ENCODE measurements at places on chromosomes 16 and 17.
A peak's percentile ranks its signal among the peaks of the same experiment; 100 is the strongest.

- no peak for DNase-seq
Observed at GRCh38 chr16:86883583-86884389, 305.4 kb downstream of the FOXL1 start.

DNA sequence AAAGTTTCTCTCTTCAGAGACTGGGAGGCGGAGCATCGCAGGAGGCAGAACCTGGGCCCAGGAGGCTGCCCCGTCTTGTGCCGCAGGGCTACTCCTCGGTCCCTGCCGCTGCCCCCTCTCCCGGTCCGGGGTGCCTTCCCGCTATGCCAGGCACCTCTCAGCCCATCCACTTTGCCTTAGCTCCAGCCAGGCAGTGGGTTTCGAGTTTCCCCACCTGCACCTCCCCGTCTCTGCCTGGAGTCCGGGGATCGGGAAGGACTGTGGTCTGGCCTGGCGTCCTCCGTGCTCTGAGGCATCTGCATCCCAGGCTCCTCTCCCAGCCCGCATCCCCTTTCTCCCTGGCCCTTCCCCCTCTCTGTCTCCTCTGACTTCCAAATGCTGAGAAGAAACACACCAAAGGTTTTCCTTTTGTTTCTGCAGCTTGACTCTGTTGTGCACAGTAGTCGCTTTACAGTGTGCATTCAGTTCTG, 26.8 kb upstream of the PIK3R6 start:
- DNase-seq, result no peak

- DNase-seq, result no peak
Observed at GRCh38 chr16:17412221-17412620, 58.5 kb downstream of the XYLT1 start.

- DNase-seq, result no peak
Observed at GRCh38 chr16:50834701-50835100, 92.8 kb downstream of the CYLD start.

- no peak for DNase-seq
Observed at GRCh38 chr17:55728833-55729232, 6.2 kb upstream of the TMEM100 start.

GRCh38 chr16:49000594-49000993, 281.0 kb downstream of the CBLN1 start:
- DNase-seq, result no peak

GRCh38 chr17:50117202-50118051, 12.5 kb downstream of the SAMD14 start:
- peak; percentile 71 for DNase-seq

DNA sequence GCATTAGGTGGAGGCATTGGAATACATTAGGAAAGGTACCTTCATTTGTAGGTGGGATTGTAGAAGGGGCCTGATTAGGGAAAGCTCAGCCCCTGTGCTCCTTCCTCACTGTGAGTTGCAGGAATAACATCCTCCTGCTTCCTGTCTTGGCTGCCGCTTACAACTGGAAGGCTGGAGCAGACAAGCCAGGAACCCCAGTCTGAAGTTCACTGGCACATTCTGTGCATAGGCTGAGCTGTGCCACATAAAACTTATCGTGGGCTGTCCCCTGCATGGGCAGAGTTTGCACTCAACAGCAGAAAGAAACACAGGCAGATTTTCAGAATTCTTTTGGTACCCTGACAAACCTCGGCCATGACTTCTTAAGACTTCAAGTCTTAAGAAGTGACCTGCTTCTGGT, 200.1 kb downstream of the SALL1 start:
- no peak for DNase-seq

DNA sequence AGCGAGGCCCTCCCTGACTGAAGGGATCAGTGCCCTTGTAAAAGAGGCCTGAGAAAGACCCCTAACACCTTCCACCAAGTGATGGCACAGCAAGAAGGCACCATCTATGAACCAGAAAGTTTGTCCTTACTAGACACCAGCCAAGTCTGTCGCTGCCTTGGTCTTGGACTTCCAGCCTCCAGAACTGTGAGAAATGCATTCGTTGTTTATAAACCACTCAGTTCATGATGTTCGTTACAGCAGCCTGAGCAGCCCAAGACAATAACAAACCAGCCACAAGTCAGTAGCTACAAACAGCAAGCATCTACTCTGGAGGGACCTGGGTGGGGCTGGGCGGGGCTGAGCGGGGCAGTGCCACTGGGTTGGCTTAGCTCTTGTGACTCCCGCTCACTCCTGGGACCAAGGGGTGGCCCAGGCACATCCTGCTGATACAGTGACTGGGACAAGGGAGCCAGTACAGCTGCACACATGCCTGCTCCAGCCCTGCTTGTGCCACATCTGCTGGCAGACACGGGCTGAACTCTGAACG, 234.9 kb downstream of the IRF8 start:
- DNase-seq, result no peak

- peak; percentile 73 for DNase-seq
Observed at GRCh38 chr17:76385892-76386786, 1.7 kb downstream of the SPHK1 start.

GRCh38 chr17:34249061-34249460, 6.0 kb upstream of the CCL2 start:
- no peak for DNase-seq

- no peak for DNase-seq
Observed at GRCh38 chr17:64739316-64740058, 77.4 kb upstream of the SMURF2 start.

DNA sequence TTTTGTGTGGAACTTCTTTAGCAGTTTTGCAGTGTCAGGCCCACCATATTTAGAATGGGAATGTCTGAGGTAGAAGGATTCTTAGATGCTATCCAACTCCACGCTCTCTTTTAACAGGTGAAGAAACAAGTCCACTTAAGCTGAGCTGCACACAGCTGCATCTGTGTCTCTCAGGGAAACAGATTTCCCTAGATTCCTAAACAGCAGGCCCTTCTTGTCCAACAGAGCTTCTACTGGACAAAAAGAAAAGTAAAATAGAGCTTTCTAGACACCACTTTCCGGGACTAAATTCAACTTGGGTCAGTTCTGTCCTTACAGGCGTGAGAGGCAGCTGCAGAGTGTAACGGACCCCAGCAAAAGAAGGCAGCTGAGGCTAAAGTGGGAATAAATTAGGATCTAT, 51.7 kb downstream of the SNX11 start:
- no peak for DNase-seq

DNA sequence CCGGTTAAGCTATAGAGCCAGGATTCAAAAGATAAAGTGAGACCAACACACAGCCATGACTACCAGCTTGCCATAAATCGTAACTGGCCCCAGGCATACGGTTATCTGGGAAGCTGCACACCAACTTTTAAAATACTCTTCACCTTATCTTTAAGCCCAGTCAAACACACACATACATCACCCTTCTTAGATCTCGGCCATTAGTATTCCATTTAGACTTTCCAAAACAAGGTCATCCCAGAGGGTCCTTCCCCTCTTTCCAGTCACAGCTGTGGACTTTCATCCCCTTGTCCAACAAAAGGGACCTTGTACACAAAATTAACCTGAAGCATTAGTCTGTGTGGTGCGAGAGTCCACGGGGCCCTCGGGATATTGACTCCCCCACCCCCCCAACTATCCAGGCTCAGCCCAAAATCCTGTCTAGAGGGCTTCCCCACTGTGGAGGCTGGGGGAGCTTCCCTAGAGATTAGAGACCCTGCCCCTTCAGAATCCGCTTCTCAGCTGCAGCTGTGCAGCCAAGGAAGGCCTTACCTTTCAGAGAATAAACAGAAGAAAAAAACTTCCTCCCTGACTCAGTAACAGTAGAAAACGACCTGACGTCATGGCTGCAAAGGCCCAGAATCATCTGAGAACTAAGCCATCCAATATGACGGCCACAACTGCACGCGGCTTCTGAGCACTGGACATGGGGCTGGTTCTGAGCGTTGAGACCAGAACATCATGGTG, 9.9 kb downstream of the ZFHX3 start:
- DNase-seq, result no peak

GRCh38 chr17:28888832-28889231, 8.7 kb downstream of the FLOT2 start:
- DNase-seq, result no peak

GRCh38 chr16:29675811-29676643, 3.0 kb upstream of the QPRT start:
- DNase-seq, result no peak

- DNase-seq, result no peak
Observed at GRCh38 chr17:40820228-40820838, 2.1 kb downstream of the KRT10 start.

DNA sequence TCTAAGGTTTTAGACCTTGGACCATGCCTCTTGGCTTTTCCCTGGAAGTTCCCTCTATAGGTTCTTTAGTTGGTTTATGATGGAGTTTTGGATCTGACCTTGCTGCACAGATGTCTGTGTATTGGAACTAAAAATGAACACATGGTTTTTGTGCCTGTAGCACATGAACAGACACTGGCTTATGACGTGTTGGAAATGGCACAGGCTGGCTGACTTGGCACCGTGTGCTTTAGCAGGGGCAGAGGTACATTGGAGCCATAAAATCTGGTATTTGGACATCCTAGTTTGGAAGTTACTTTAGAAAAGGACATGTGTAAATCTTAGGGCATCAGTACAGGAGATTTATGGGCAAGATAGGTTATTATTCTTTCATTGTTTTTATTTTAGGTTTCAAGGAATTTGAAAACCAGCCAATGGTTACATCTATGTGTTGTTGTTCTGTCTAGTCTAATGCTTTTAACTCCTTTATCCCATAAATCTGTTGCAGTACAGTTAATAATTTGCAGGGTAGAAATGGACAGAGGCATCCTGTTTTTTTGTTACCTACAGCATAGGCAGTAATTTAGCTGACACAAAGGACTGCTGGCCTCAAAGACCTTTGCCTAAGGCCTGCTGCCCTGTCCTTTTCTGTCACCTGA, 6.0 kb downstream of the SOCS7 start:
- DNase-seq, result no peak

GRCh38 chr17:72123530-72124437, 3.0 kb downstream of the SOX9 start:
- no peak for DNase-seq

DNA sequence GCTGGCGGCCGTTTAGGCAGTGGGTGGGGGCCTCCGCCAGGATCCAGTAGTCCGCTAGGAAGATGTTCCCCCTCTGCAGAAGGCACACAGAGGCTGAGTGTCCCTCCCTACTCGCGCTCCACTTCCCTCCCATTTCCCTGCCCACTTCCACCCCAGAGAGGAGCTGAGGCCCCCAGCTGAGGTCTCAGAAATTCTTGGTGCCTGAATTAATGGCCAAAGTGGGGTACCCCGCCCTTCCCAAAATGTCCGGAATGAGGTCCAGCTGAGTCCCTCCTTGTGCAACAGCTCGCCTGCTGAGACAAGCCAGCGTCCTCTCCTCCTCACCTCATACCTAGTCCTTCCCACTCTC, 7.9 kb downstream of the ALOXE3 start:
- DNase-seq, result no peak

DNA sequence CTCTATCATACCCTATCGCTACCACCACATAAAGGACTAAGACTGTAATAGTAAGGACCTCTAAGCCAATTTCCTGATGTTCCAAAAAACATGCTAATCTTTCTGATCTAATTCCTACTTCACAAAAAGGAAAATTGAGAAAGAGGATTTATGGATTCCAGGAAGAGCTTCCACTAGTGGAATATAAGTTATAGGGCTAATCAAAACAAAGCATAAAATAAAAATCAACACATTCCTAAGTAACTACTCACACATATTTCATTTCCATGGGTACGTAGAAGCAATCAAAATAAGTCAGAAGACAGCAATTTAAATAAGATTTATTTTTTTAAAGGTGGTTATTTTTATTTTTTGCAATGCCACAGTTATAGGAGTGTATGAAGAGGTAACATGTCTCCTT, 12.4 kb downstream of the CCDC43 start:
- no peak for DNase-seq

DNA sequence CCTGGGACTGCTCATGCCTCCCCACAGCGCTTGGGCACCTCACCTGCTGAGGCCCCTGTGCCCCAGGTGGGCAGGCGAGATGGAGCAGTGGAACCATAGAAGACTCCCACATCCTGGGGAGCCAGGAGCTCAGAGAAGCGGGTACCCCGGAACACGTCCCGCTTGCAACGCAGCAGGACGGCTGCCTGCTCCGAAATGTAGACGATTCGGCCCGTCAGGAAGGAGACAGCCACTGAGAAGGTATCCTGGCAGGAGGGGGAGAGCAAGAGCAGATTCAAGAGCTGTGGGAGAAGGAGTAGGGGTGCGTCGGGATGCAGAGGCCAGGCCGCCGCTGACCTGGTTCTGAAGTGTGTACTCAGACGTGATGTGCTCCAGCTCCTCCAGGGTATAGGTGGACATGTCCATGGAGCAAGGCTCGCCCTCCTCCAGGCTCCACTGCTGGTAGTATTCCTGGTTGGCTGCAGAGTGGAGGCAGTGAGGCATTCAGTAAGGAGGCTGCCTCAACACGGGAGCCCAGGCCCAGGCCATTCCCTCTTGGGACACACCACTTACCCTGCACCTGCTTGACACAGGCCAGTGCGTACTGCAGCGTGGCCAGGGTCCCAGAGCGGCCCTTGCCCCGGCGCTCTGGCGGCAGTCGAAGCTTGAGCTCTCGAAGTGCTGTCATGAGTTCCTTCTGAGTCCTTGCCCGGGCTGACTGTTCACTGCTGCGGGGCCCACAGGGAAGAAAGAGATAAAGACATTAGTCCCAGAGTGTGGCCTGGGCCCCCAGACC, 2.6 kb downstream of the PER1 start:
- DNase-seq, result no peak

- no peak for DNase-seq
Observed at GRCh38 chr16:57619133-57619605, 9.3 kb upstream of the ADGRG1 start.

- peak; percentile 65 for DNase-seq
Observed at GRCh38 chr17:39667945-39668924, at the start of gene PNMT. Gene PNMT, plus strand, starts transcription at chr17:39668453. Its CDS starts 23 bp downstream, at chr17:39668476.

DNA sequence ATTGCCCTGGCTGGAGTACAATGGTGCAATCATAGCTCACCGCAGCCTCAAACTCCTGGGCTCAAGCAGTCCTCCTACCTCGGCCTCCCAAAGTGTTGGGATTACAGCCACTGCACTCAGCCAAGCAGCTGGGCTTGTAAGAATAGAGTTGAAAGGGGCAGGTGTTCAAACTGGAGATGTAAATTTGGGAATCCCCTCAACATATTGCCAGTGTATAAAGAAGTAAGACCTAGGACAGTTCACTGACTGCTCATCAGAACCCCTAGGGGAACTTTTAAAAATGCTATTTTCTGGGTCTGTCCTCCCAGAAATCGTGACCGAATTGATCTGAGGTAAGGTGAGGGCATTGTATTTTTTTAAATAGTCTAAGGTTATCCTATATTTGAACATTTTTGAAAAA, 8.9 kb upstream of the DNAJA2 start:
- DNase-seq, result no peak

- DNase-seq, result no peak
Observed at GRCh38 chr16:48347191-48347865, 37.9 kb downstream of the SIAH1 start.

DNA sequence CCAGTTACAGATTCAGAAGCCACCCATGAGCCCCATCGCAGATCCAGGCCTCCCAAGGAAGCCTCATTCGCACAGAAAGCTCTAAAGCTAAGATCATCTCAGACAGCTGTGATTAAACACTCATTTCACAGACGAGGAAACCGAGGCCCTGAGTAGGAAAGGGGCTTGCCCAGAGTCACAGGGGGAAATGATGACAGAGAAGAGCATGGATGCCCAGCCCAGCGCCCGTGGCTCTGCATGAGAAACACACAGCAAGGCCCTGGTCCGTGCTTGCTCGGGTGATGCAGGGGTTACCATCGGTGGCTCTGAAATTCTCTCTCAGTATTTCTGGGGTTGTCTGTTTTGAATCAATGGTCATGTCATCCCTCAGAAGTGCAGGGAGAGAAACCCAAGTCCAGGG, 109.6 kb downstream of the C16orf78 start:
- DNase-seq, result no peak

- no peak for DNase-seq
Observed at GRCh38 chr16:19994466-19995170, 79.1 kb downstream of the GPR139 start.

- no peak for DNase-seq
Observed at GRCh38 chr16:30745082-30745481, 3.1 kb upstream of the PHKG2 start.

Measured in CD8-positive, alpha-beta memory T cell (primary cell).